ENCODE measurements at places on chromosomes 2 and 18.
A peak's percentile ranks its signal among the peaks of the same experiment; 100 is the strongest.

DNA sequence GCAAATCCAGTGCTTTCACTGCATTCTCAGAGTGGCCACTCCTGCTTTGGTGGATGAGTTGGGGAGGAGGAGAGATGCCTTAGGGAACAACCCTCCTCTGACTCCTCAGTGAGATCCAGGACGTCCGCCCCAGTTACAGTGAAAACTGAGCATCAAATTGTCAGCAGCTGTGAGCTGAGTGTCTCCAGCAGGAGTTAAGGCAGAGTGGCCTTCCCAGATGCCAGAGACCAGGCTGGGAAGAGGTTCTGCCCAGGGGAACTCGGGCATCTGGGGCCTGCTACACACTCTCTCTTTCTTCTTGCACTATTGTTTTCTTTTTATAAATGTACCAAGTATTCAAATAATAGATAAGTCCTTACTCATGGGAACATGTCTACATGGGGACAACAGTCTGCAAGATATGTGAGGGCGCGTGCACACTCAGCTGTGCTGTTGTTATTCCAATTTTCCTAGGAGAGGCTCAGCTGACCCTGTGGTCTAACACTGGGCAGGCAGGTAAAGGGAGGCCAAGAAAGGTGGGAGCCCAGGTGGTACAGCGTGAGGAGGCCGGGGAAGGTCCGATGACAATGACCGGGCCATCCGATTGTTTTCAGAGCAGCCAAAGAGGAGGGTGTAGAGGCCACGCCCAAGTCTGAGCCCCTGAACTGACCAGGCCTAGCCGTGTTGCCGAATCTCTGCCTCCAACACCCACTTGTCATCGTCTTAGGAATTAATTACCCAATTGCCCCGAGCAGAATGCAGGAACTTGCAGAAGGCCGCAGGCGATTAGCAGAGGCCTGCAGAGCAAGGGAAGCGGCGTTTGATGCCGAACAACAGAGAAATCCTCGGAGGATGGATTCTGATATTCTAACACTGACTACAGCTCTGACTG lies 166.9 kb downstream of the ANAPC1 start:
- DNase-seq = no peak

DNA sequence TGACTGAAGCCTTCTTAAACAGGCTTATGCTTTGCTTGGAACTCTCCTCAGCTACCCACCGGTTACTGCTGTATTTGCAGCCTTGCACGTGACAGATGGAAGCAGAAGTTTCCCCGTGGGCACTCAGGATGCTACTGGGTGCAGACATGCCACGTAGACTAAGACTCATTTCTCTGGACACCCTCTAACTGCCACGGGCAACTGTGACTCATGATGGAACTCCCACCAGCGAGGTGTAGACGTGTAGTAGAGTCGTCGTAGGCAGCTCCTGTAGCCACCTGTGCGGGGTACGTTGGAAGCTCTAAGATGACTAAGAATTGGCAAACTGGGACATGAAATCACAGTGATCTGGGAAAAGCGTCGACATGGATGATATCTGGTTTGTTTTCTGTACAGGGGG lies 27.5 kb downstream of the TSHZ1 start:
- DNase-seq = no peak

GRCh38 chr2:3024401-3024935 lies 353.1 kb downstream of the EIPR1 start:
- DNase-seq = no peak

DNA sequence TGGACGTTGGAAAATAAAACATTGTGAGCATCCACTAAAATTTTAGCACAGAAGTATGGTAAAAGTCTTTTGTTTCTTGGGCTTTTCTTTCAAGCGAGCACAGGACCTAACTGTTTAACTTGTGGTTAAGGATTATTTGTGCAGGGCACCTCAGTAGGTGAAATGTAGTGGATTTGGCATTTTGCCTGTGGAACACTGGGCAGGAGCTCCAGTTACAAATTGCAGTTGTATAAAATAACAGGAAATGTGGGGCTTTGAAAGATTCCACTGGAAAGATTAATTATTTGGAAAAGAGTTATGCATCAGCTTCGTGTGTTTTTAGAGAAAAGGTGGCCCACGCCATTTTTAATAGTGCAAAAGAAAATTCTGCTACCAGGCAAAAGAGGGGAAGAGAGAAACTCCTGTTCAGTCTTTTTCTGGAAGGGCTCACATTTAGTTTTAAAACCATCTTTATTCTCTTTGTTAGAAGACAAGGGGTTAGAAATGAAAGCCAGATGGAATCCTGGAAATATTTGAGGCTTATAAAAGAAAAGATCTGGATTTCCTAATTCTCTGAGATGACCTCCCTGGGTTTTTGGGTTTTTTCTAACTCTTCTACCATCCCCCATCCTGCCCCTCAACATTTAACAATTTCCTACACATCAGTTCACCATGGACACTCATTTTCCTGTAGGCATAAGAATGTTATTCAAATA lies 144.3 kb upstream of the SERTAD2 start:
- peak; percentile 44 for DNase-seq

GRCh38 chr18:56373601-56374000 lies 264.8 kb downstream of the TXNL1 start:
- DNase-seq = no peak

DNA sequence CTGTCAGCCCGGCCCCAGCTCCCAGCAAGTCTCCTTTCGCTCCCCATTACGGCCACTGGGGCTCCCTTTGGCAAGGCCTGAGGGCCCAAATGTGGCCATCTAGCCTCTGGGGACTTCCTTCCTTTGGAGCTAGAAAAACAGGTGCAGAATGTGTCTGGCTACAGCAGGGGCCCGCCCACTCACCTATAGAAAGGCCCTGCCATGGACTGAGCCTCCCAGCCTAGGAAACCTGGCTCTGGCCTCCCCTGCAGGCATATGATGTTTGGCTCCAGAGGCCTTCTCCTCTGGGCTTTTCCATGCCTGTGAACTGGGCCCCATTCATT lies 55.3 kb upstream of the ALPP start:
- DNase-seq = no peak

DNA sequence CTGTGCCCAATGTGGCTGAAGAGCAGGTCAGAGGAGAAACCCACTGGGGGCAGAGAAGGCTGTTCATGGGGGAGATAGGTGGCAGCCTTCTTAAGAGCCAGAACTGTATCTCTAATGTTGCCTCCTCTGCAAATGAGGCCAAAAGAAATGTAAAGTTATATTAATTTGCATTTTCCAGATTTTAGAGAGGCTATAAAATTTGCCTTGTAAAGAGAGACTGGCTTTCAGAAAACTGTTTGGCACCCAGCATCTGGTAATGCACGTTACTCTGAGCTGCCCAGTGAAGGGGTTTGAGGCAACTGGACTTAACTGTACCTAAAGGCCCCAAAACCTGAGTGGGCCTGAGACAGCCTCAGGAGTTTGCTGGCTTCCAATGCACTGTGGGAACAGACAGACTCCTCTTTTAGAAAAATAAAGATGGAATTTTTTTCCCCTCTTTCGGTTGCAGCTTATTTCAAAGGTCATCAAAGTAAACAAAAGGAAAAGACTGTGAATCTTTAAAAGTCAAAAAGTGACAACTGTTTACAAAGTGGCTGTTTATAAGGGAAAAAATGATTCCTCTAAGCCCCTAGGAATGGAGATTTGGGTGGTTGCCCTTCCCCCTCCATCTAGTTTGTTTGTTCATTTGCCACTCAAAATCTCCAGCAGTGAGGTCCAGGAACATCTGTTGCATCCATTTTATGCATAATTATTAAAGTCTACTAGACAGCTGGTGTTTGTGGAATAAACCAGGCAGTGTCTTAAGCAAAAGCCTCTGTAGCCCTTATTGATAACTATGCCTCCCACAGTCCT lies 132.2 kb upstream of the ZFP36L2 start:
- DNase-seq = no peak

DNA sequence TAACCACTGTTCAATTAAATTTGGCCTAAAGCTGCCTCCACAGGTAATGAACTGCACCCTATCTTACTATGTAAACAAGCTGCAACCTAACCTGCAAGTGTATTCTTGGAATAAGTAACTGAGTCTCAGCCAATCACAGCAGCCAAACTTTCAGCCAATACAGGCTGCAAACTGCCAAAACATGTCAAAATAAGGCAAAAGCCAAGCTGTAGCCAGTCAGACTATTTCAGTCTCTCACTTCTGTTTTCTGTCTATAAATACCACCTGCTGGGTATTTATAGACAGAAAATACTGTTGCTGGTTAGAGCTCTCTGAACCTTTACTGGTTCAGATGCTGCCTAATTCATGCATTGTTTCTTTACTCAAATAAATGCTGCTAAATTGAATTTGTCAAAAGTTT lies 14.3 kb downstream of the C2orf76 start:
- DNase-seq = no peak

DNA sequence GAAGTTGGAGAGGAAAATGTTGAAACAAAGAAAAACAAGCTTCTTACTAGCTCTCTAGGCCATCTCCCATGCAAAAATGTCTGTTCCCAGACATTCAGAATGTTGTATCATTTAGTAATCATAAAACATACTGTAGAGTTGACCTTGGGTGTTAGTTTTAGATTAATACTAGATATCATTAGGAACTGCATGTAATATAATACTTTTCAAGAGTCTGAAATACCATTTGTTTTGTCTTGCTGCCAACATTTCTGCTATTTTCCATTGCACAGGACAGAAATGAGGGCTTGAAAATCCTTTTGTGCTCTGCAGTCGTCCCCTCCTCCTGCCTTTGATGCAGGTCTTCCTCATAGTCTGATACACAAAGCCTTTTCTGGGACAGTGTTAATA lies 89.5 kb upstream of the RBMS1 start:
- no peak for DNase-seq

GRCh38 chr18:47946889-47947288 lies 16.4 kb upstream of the SMAD2 start:
- DNase-seq = no peak

Data from ACHN (cell line).